Effector memory CD8-positive, alpha-beta T cell (primary cell): ENCODE measurements at places on chromosomes 6 and 20.
A peak's percentile ranks its signal among the peaks of the same experiment; 100 is the strongest.

DNA sequence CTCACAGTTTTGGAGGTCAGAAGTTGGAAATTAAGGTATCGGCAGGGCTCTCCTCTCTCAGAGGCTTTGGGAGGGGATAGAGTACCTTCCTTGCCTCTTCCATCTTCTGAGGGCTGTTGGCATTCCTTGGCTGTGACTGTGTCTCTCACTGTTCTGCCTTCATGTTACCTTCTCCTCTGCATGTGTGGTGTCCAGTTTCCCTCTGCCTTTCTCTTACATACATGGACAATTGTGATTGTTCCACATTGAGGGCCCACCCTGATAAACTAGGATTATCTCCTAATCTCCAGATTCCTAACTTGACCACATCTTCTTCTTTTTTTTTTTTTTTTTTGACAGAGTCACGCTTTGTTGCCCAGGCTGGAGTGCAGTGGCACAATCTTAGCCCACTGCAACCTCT is 72.1 kb upstream of the SPACA1 start:
- no peak for DNase-seq

DNA sequence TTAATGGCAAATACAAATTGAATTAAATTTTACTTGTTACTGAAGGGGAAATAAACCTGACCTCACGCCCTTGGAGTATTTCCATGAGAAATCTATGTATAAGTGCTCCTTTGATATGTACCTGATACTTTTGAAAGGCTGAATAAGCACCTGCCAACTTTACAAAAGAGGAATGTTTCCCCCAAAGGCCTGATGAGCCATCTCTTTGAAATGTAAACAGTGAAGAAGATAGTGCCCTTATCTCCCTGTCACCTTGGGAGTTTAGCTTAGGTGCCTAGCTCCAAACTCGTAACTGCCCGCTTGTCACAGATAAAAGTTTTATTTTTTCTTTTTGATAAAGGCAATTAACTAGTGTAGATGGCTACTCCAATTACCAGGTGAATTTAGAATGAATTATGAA is 1.1 kb upstream of the ZNF343 start:
- DNase-seq: no peak

DNA sequence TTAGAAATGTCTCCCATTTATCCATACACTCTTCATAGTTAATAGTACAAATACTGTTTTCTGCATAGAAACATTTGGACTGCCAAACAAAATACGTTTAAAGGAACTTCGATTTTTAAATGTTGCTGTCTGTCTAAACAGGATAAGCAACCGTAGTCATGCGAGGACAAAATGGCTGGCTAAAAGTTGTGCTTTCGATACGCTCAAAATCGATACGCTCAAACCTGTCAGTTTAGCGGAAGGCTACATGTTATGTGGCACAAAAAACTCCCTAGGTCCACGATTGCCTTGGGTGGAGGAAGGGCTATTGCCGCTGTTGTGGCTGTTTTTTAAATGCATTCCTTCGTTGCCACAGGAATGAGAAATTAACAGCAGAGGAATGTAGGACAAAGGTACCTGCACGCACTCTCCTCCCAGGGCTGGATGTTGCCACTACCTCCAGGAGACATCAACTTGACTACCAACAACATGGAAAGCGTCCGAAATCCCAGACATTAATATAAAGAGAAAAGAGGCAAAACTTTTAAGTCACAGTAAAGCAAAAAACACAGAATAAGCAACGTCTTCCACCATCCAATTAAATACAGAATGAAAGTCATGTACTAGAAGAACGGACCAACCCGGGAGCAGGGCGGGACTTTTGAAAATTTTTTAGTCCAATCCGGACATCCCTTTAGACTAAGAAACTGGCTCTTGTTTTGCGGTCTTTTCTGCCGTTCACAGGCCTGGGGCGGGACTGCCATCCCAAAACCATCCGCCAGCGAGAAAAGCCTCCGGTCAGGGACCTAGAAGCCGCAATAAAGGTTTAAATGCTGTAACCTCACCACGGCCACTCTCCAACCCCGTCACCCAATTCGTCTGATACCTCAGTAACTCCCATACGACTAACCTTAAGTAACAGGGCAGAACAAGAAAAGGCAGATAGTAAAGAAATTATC is 32.2 kb upstream of the HFE start:
- DNase-seq: peak; percentile 78

DNA sequence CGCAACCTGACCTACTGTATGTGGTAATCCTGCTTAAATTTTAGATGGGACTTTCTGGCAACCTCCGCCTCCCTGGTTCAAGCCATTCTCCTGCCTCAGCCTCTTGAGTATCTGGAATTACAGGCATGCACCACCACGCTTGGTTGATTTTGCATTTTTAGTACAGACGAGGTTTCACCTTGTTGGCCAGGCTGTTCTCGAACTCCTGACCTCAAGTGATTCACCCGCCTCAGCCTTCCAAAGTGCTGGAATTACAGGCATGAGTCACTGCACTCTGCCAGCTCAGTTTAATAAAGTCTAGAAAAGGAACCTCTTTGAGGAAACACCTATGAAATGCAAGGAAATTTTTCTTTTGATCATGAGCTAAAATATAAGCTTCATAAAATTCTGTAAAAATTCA is 9.0 kb upstream of the PLCB4 start:
- DNase-seq: no peak

DNA sequence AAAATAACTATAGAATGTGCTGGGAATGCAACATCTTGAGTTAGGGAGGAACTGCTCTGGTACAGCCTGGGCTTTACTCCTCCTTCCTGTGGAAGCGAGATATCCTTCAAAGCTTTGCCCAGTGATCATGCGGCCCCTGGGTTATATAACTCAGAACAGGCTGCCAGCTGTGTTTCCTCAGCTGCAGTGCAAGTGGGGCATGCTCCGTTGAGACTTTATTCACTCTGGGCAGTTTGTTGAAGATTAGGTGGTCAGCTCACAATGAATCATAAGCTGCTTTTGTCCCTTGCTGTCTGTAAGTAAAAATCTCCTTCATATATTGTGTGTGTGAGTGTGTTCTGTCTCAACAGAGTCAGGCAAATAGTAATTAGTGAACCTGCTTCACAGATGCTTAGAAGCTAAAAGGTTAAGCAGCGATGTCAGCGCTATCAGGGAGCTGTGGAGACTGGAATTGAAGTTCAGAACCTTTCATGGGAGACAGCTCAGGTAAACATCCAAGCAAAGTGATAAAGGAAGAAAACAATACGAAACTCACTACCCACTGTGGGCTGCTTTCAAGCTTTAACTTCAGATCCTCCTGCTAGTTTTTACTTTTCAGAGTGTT is 688.4 kb downstream of the HTR1B start:
- no peak for DNase-seq

DNA sequence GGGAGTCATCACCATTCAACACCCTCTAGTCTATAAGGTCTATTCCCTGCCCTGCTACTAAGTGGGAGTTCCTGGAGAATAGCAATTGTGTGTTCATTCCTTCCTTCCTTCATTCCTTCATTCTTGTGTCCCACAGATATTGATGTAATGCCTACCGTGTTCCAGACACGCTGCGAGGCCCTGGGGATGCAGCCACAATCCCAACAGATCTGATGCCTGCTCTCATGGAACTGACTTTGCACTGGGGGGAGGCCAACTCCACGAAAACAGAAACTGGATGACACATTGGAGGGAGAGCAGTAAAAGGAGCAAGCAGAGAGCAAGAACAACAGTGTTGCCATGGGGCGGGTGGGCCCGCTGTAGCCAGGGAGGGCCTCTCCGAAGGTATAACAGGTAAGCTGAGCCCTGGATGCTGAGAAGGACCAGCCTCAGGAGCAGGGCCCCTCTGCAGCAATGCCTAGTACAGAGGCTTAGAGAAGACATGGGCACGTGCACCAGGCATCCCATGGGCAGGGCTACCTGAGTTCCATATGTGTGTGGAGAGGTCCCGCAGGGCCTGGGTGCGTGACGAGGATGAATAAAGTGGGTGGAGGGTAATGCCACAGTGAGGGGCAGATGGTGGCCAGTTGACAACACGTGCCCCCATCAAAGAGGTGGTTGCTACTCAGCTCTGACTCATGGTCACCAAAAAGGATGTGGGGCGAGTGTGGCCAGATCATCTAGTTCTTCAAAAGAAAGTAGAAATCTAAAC is 173.9 kb downstream of the NFATC2 start:
- DNase-seq: no peak

DNA sequence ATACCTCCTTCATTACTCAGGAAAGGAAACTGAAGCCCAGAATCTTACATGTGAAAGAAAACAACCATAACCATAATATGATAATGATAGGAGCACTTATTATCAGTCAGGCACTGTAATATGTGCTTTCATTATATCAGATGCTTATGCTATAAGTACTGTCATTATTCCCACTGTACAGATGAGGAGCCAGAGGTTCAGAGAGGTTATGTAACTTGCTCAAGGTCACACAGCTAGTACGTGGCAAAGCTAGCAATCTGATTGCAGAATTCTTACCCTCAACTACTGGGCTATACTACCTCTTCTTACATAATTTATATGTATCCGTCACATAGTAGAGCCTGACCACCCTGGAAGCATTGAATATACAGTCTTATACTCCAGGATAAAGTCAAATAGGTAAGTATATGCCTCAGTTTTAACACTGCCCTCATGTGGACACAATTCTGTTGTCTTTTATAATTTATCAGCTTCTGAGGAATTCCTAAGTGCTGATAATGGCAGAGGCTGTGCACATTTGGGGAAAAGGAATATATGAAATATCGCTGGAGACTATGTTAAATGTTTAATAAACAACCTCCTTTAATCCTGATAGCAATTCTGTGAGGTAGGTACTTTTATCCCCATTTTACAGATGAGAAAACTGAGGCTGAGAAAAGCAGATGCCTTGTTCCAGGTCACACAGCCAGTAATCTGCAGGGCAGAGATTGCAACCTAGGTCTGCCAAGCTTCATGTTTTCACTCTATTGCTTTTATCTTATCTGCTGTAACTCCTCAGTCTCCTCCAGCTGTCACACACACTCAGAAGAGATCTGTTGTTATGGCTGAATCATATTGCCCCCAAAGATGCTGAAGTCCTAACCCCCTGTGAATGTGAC is 13.4 kb downstream of the BCAS1 start:
- no peak for DNase-seq

DNA sequence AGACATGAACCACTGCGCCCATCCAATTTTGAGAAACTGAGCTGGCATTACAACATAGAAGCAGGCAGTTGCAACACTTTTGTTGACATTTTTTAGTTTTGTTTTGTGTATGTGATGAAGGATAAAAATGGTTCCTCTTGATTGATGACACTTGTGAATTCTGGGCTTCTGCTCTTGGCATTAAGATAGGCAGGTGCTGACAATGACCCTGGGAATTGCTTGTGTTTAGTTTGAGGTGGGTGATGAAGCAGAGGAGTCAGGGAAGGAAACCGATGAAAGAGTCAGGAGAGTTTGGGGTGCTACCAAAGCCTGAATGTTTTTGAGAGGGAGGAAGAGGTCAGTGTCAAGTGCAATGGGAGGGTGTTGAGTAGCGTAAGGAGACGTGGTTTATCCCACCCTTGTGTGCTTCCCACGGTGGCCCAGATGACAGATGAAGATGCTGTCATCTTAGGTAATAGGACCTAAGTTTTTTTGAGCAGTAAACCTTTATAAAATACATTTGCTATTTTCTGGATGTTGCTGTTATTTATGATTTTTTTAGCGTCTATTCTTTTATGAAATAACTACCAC is 19.4 kb downstream of the CDS2 start:
- DNase-seq: no peak

- DNase-seq: no peak
Measured at GRCh38 chr6:94468830-94469229, 1049.5 kb upstream of the EPHA7 start.

- no peak for DNase-seq
Measured at GRCh38 chr6:134175532-134176263, 123.3 kb upstream of the SLC2A12 start.

DNA sequence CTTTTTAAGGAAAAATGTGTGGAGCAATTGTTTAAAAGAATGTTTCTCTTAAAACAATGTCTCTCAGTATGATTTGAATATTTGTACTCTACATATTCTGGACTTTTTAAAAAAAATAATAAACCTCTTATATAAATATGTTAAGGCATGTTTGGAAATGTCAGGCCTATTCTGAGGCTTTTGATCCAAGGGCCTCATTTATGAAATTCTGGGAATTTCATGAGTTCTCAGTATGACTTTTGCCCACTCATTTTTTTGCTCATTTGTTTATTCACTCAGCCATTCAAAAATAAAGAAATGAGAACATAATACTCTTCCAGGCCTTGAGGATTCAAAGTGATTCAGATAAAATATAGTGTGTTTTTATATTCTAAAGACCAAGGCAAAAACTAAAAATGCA is 60.4 kb downstream of the DOK5 start:
- DNase-seq: no peak

- DNase-seq: no peak
Measured at GRCh38 chr6:114559419-114559818, 216.6 kb upstream of the HS3ST5 start.

- DNase-seq: no peak
Measured at GRCh38 chr20:37435607-37436006, 85.4 kb upstream of the NNAT start.

DNA sequence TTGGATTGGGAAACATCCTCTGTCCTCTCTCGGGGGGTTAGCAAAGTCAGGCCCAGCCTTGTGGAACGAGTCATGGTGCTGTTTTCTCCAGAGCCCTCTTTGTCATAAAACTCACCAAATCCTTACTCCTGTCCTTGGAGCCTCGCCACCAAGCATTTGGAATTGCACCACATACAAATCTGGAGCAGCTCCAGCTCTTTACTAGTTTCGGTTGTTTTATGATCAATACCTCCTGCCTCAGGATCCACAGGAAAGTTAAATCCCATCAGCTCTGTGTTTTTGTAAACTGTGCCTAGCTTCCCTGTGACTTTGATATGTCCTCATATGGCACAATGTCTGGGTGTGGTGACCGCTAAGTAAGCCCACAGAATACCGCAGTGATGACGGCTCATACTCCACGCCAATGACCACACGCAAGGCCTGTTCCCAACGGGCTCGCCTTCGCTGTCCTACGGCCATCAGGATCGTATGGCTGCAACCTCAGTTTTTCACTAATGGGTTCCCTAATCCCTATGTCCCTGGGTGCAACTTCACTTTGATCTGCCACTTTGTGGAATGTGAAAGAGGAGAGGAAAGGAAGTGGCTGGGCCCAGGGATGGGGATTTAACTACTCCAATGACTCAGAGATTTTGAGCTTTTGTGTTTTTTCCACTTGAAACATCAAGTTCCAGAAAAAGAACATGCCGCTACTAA is 111.3 kb upstream of the FOXQ1 start:
- no peak for DNase-seq

- DNase-seq: no peak
Measured at GRCh38 chr6:29955783-29956182, 13.5 kb downstream of the HLA-A start.

- DNase-seq: no peak
Measured at GRCh38 chr20:41446456-41446855, 79.8 kb upstream of the EMILIN3 start.

GRCh38 chr6:91575032-91575431 is 988.2 kb upstream of the MAP3K7 start:
- DNase-seq: no peak

GRCh38 chr20:60060006-60060557 is 101.9 kb downstream of the CDH26 start:
- DNase-seq: no peak
